ENCODE measurements at places on chromosomes 2 and 18.

- DNase-seq = no peak
Observed at GRCh38 chr2:221929259-221929658, 357.2 kb upstream of the EPHA4 start.

DNA sequence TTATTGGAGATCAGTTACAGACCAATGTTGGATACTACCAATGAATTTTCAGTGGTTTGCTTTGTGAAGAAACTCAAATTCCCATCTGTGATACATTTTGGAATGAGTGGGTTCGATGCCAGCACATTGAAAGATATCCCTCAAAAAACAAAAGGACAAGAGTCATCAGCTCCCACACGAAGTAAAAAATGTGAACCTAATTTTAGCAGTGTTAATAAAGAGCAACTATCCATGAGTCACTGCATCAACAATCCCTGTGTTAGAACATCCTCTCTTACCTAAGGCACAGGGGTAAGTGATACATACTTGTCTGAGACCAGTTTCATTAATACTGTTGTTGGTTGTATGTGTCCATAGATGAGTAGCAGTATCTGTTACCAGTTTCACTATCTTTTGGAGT lies 551.8 kb upstream of the SOX11 start:
- DNase-seq = no peak

GRCh38 chr2:9739531-9739964 lies 103.7 kb upstream of the TAF1B start:
- DNase-seq = peak; percentile 87

DNA sequence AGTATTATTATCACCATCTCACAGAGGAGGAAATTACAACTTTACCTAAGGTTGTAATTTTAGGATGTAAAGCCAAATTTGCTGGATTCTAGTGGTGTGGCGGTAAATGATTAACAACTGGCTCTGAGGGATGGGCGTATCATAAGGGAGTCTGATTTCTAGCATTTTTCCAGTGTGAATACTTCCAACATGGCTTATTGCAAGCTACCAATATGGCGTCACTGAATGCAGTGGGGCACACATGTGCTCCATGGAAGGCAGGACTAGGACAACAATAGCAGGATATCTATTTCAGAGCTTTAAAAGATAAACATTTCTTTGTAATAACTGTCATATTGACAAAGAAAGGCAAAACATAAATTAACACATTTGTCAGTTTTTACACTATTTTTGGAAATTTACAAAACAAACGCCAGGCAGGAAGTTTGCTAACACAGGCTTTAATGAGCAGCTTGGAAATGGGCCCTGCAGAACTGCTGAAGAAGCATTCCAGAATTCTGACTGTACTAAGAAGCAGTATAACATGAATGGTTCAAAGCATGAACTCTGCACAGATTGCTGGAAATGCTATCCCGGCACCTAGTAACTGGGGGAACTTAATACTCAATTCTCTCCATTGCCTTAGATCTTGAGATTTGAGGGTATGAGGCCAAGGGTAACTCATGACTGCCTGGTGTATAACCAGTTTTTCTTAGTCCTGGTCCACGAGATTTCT lies 439.3 kb upstream of the MAP2 start:
- DNase-seq = no peak

DNA sequence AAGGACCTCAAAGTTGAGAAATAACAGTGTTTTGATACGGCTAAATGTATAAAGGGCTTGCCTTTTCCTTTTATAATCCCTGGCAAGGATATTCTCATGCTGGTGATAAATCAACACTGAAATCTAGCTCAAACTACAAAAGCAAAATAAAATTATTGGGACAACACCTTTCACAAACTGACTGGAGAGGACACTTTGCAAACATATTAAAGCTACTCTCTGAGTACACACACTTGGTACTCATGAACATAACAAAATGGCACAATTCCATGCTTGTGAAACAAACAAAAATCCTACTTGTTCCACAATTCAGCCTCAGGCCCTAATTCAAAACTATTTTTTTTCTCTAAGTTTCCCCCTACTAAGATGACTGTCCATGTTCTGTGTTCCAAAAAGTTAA lies 305.8 kb downstream of the ETAA1 start:
- DNase-seq = no peak

DNA sequence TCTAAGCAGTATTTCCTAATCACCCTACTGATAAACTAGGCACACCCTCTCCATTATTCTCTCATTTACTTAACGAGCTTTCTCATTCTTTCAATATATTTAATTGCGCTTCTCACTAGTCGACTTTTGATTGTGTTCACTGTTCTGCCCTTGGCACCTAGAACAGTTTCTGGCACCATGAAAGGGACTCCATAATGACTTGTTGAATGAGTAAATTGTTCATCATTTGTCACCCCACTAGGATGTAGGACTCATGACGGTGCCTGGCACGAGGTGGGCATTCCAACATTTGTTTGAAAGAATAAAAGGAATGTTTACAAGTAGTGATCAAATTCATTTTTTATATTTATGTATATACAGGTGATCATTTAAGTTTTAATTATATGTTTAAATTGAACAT lies 123.7 kb downstream of the DIS3L2 start:
- DNase-seq = no peak

- no peak for DNase-seq
Observed at GRCh38 chr2:112156152-112156986, 18.2 kb downstream of the FBLN7 start.

- DNase-seq = no peak
Observed at GRCh38 chr2:33250417-33251029, 225.9 kb upstream of the RASGRP3 start.

- no peak for DNase-seq
Observed at GRCh38 chr2:191029280-191029950, 15.4 kb upstream of the STAT1 start.

GRCh38 chr18:27540111-27540510 lies 355.0 kb upstream of the CHST9 start:
- DNase-seq = no peak

GRCh38 chr2:128445523-128445900 lies 126.8 kb upstream of the HS6ST1 start:
- DNase-seq = no peak

DNA sequence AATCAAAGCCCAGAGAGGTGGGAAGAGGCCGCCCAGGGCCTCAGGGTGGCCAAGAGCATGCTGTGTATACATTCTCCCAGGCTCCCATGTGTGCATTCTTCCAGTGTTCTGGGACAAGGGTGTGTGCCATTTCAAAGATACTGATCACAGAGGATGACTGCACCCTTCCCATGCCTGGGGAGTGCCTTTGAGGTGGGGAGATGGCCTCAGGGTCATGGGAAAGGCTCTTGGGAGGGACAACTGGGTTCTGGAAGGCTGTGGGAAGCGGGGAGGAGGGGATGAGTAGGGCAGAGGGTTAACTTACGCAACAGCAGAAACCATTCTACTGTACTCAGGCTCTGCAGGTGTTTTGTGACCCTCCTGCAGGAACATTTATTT lies 40.9 kb downstream of the KLHL29 start:
- no peak for DNase-seq

- no peak for DNase-seq
Observed at GRCh38 chr18:45738660-45739059, 14.7 kb downstream of the SLC14A1 start.

- no peak for DNase-seq
Observed at GRCh38 chr2:43075811-43076585, 150.4 kb downstream of the ZFP36L2 start.

- no peak for DNase-seq
Observed at GRCh38 chr18:27549335-27550039, 364.4 kb upstream of the CHST9 start.

GRCh38 chr2:126864861-126865260 lies 33.8 kb upstream of the TEX51 start:
- DNase-seq = no peak

DNA sequence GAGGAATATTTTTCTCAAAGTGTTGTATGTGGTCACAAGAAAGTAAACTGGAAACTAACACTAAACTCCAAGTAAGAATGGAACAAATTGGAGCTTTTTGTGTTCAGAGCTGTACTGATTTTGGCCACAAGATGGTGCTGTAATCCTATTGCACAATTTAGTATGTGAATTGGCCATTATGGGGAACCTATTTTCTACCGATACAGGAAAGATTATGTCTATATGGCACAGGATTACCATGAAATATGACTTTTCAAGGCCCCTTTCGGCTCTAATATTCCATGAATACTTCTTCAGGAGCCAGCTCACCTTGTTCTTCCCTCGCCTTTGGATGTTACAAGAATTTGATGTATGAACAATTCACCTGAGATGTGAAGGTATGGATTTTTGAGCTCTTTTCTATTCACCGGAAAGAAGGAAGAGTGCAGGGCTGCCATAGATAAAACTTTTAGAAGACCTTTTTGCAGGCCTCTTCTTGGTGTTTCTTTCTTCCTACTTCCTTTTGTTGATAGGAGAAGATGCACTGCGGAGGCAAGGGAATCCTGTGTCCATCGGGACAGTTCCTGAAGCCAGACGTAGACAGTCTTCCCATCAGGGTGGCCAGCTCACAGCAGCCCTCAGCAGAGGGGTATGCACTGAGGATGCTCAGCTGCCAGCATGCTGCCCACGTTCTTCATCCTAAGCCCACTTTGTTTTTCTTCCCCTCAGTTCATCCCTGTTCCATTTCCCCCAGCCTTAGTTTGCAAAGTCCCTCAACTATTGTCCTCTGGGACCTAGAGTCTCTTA lies 13.3 kb downstream of the MRPL44 start:
- DNase-seq = no peak

- DNase-seq = no peak
Observed at GRCh38 chr18:24315170-24315569, 82.5 kb downstream of the OSBPL1A start.

DNA sequence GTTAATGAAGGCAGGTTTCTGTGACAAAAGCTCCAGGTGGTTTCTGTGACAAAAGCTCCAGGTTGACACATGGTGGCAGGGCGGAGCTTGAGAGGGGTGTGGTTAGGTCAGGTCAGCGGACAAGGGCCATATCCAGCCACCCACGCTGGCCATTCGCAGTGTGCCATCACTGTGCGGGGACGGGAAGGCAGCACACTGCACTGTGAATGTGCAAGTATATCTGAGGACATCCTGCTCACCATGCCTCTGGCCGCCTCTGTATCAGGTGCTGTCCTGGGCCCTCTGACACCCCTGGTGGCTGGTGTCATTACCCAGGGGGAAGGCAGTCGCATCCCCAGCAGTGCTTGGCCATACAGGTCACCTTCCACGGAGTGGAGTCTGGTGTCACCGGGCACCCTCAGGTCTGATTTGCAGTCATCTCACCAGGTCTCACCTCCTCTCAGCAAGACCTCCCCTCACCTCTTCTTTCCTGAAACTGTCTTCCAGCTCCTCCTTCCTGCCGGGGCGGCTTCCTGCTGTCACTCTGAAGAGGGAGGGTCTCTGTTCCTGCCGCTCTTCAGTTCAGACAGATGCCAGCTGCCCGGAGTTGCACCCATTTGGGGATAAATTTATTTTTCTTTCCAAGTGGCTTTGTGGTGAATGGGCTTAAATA lies 34.9 kb downstream of the CTIF start:
- no peak for DNase-seq

DNA sequence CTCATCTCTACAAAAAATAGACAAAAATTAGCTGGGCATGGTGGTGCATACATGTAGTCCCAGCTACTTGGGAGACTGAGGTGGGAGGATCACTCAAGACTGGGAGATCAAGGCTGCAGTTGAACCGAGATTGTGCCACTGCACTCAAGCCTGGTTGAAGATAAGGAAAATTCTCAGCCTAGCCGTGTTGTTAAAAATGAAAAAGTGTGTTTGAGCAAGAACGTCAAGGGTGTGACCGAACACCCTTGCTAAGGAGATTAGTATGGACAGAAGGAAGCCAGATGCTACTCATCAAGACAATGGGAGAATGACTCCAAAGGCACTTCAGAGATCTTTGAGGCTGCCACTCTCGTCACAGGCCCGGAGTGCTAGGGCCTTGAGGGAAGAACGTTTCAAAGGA lies 70.0 kb upstream of the NDUFV2 start:
- DNase-seq = no peak

GRCh38 chr2:64859312-64860212 lies 129.6 kb upstream of the SLC1A4 start:
- DNase-seq = peak; percentile 92

GRCh38 chr2:223863491-223863890 lies 26.1 kb upstream of the AP1S3 start:
- no peak for DNase-seq

GRCh38 chr18:2641638-2642037 lies 13.9 kb upstream of the SMCHD1 start:
- no peak for DNase-seq
